ENCODE measurements at places on chromosomes 6 and 20.

- no peak for DNase-seq
These were observed 54.9 kb upstream of the FRMD1 start for GRCh38 chr6:168133687-168134559.

- DNase-seq, result no peak
These were observed 70.3 kb downstream of the TMEM244 start for GRCh38 chr6:129790785-129791184.

GRCh38 chr20:33097001-33097400, 17.6 kb downstream of the BPIFB4 start:
- DNase-seq, result no peak

DNA sequence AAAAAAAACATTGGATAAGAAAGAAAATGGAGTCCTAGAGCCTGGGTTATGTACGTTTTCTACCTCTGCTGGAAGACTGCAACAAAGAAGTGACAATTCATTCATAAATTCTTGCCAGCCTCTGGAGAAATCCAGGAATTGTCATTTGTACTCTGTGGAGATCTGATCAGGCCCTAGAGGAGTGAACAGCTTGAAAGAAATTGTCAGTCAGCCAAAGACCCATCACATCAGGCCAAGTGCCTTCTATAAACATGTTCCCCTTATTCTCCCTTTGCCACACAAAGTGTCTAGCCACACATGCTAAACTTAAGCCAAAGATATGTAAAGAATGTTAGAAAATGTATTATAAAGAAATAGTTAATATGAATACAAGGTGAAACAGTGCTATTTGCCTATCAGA, 152.4 kb downstream of the ADAT2 start:
- no peak for DNase-seq

DNA sequence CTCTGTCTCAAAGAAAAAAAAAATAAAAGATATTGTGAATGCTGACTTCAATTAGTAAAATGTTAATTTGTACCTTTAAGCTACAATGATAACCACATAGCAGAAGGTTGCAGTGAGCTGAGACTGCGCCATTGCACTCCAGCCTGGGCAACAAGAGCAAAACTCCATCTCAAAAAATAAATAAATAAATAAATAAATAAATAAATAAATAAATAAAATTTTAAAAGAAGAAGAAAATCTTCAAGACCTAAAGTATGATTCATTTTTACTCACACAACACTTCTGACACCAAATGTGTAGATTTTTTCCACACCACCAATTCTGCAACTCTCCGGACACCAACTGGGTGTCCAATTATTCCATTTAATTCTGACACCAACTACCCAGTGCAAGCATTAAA, 28.8 kb upstream of the MBOAT1 start:
- no peak for DNase-seq

Data from NCI-H187 treated with DMSO at 0.1 percent for 48 hours (cell line).